Adrenal gland (tissue), 19 donors: ENCODE measurements at places on chromosomes 3 and 15.

- DNase-seq: no peak
Measured at GRCh38 chr3:111714305-111714704, 119.2 kb upstream of the ZBED2 start.

- DNase-seq: peak; percentile 28
Measured at GRCh38 chr15:53384417-53384816, 375.0 kb downstream of the WDR72 start.

GRCh38 chr3:19093084-19093483 lies 55.2 kb upstream of the KCNH8 start:
- DNase-seq: no peak

DNA sequence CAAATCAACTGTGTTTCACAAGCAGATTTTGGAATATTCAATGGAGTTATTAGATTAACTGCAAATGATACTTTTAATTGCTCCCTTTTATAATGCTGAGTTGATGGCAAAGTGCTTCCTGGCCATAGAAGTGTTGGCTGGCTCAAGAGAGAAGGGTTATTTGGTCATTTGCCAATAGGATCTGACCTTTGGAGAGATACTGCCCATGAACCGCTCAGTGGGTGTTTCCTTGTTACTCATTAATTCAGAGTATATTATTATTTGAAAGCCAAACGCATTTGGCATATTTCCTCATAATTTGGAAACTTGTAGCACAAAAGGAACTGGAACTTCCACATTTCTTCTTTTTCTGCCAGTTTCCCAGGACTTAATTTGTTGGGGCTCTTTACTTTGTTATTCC lies 234.7 kb downstream of the CDIN1 start:
- DNase-seq: peak; percentile 11

GRCh38 chr15:31824024-31824423 lies 206.3 kb upstream of the CHRNA7 start:
- no peak for DNase-seq

DNA sequence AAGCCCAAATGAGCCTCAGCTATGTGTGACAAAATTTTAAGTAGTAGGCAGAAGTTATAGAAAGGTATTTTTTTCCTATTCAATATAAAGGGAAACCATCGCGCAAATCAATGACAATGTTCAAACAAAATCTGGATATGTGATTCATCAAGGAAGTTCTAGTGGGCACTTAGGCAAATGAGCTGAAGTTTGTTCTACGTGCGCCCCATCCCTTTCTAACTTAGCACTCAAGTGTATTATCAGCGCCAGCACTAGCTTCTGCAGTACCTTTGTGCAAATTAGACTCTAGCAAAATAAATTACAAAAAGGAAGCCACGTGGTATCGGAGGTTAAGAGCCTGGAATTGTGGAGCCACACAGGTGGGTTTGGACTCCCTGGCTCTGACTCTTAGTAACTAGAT lies 91.1 kb downstream of the TBL1XR1 start:
- DNase-seq: no peak

DNA sequence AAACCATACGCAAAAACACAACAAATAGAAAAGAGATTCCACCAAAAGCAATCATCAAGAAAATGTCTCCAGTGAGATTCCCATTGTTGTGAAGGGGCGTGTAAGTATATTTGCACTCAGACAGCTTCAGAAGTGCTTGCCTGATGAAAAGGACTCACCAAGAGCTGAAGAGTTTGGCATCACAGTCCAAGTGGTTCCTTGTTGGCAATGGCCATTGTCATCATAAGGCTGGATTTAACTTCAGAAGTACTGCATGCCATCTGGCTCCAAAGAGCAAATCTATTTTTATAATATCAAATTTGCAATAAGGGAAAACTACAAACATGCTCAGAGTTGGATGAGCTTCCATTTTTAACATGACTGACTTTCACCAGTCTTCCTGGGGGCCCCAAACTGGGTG lies 505.3 kb upstream of the NR2F2 start:
- no peak for DNase-seq

GRCh38 chr3:73225146-73225855 lies 163.8 kb downstream of the EBLN2 start:
- DNase-seq: no peak

GRCh38 chr15:90286678-90287077 lies 21.2 kb downstream of the NGRN start:
- no peak for DNase-seq

- no peak for DNase-seq
Measured at GRCh38 chr3:94071713-94072284, 8.9 kb downstream of the NSUN3 start.

DNA sequence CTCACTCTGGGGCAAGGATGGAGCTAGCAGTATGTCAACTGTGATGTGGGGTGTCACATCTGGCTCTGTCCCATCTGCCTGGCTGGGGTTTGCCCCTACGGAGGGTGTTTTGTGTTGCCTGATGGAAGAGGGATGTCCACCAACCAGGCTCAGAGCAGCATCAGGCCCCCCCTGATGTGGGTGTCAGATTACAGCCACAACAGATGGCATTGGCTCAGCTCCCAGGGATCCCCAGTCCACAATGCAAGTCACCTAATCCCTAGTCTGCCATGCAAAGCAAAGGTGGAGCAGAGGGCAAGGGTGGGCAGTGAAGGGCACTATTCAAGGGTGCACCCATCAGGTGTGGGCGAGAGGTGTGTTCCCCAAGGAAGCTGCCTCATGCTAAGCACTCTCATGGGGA lies 48.9 kb upstream of the AMOTL2 start:
- no peak for DNase-seq

- DNase-seq: no peak
Measured at GRCh38 chr3:99434190-99434589, 204.2 kb upstream of the COL8A1 start.

DNA sequence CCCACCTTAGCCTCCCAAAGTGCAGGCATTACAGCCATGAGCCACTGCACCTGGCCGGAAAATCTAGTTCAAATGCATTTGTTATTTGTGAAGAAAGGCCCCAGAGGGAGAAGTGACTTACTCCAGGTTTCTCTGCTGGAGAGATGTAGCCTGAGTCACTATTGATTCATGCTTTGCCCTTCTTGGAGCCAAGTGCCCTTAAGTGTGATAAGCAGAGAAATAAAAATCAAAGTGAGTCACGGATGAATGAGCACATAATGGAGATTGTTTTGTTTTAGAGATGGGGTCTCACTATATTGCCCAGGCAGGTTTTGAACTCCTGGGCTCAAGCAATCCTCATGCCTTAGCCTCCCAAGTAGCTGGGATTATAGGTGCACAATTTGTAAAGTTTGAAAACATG lies 33.1 kb downstream of the CDC25A start:
- DNase-seq: peak; percentile 56

- no peak for DNase-seq
Measured at GRCh38 chr15:88908697-88909621, 4.2 kb downstream of the MFGE8 start.

DNA sequence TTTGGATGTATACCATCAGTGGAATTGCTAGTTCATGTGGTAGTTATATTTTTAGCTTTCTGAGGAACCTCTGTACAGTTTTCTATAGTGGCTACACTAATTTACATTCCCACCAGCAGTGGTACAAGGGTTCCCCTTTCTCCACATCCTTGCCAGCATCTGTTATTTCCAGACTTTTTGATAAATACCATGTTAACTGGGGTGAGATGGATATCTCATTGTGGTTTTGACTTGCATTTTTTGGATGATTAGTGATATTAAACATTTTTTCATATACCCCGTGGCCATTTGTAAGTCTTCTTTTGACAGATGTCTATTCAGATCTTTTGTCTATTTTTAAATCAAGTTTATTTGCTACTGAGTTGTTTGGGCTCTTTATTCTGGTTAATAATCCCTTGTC lies 455.6 kb upstream of the RARB start:
- DNase-seq: no peak

DNA sequence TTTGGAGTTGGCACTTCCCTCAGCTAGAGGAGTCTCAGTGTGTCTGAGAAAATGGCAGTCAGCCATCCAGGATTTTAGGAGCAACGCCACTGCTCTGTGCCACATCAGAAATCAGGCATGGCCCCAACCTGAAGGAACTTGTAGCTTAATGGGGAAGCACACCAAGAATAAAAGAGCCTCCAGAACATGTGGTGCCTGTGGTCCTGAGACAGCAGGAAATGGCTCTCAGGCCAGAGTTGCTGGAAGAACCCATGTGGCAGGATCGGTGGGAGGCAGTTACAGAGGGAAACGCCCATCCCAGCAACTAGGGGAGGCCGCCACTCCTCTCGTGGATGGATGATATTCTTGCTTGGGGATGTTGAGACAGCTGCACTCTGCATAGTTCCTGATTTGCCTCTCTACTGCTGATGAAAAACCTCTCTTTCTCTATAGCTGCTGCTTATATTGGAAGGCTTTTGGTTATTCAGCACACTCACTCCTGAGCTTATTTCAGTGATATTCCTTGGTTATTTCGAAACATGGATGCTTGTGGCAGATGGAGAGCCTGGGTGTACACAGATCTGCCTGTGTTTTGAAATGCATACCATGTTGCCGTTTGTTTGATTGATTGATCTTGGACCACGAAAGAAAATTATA lies 52.4 kb downstream of the KLHL25 start:
- no peak for DNase-seq

- no peak for DNase-seq
Measured at GRCh38 chr3:192929146-192929545, 11.5 kb upstream of the MB21D2 start.

DNA sequence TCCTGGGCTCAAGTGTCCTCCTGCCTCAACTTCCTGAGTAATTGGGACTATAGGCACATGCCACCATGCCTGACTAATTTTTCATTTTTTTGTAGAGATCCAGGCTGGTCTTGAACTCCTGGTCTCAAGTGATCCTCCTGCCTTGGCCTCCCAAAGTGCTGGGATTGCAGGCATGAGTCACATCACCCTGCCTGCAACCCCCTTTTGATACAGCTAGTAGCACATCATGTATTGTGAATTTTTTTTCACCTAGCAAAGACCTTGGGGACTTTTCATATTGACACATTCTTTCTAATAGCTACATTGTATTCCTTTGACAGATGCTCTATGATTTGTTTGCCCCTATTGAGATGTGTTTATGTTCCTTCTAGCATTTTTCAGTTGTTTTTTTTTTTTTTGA lies 14.2 kb downstream of the IRAK2 start:
- no peak for DNase-seq

GRCh38 chr3:17336291-17336690 lies 406.1 kb downstream of the TBC1D5 start:
- peak; percentile 54 for DNase-seq

DNA sequence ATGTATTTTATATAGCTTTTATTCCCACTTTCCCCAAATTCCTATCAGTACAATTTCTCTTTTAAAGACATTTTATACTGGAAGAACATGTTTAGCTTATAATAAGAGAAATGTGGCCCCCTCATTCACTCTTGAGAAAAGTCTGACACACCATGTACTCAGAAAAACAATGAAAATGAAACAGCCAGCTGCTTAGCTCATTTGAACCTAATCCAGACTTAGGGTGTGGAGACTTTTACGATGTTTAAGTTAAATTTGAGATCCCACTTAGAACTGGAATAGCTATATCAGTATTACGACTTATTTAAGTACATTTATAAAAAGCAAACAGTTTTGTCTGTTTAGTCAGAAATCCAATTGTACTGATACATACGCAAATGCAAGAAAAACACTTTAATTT lies 252.3 kb upstream of the ARRDC4 start:
- DNase-seq: no peak

DNA sequence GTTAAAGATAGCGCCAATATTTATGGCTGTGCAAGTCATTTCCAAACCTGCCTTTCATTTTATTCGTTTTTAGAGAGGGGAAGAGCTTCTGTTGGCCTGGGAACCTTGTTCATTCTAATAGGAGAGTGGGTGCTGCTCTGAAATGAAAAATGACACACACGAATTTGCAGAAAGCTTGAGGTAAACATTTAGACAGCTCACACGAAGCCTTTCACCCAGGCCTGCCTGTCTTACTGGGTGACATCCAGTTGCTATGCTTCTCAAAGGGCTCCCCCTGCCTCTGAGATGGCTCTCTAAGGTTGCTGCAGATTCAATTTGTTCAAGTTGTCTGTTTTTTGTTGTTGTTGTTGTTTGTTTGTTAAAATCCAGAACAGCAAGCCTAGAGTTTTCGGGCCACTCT lies 18.2 kb downstream of the PEX5L start:
- DNase-seq: no peak

- DNase-seq: no peak
Measured at GRCh38 chr15:70356919-70357318, 259.2 kb upstream of the TLE3 start.

GRCh38 chr3:61236556-61236955 lies 14.7 kb downstream of the FHIT start:
- no peak for DNase-seq

GRCh38 chr3:138768125-138768524 lies 66.6 kb downstream of the PIK3CB start:
- no peak for DNase-seq

DNA sequence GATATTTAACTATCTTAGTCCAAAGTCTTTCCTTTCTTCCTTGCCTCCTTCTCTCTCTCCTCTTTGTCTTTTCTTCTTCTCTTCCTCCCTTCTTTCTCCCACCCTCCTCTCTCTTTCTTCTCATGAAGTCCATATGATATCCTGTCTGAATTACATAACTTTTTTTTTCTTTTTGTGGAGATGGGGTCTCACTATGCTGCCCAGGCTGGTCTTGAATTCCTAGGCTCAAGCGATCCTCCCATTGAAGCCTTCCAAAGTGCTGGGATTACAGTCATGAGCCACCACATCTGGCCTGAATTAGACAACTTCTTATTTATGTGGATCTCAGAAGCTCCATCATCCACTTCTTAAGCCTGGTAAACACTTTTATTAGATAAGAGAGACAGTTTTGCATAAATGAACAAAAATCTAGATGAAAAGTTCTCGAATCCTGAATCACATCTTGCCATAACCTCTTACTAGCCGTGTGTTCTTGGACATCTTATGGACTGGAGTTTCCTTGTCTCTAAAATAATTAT lies 206.5 kb downstream of the LPP start:
- no peak for DNase-seq

- no peak for DNase-seq
Measured at GRCh38 chr3:41000471-41000870, 198.8 kb upstream of the CTNNB1 start.
